Stimulated activated CD4-positive, alpha-beta T cell treated with anti-CD3 and anti-CD28 coated beads, Interleukin-12 subunit alpha, Interleukin-12 subunit beta, amount 100 ng/mL, for 48 hours (primary cell): ENCODE measurements at places on chromosomes 5 and 9.

- no peak for DNase-seq
Observed at GRCh38 chr5:123429993-123430392, 6.8 kb upstream of the CEP120 start.

DNA sequence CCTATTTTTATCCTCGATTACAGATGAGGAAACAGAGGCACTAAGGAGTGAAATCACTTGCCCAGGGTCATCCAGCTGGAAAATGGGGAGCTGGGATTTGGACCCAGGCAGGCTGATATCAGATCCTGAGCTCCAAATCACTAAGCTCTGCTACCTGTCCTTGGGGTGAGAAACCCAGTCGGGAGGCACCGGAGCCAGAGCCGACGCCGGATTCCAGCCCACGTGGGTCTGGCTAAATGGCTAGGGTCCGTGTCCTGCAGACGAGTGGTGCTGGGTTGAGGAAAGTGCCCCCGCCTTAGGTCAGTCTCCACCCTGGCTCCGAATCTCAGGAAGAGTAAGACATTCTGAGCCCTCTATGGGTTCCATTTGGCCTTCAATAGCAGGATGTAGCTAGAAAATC, 61.3 kb upstream of the GGTA1 start:
- DNase-seq = no peak

GRCh38 chr5:3694819-3695218, 99.2 kb downstream of the IRX1 start:
- DNase-seq = no peak

DNA sequence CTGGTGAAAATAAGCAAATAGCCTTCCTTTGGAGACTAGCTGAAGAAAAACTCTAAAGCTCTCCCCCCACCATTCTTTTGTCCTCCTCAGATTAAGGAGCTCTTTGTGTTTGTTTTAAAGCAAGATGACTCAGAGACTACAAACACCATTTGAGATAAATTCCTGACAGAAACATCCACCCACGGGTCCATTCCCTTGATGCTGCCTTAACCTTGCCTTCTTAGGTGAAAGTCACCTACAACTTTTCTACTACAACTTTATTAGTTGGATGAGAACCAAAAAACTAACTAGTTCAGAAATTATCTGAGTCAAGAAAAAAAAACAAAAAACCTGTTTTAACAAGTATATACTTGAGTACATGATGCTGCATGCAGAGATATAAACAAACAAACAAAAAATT, 831.1 kb downstream of the NR2F1-AS1 start:
- DNase-seq = no peak

- peak; percentile 16 for DNase-seq
Observed at GRCh38 chr9:127612939-127613582, 984 bp downstream of the STXBP1 start.

DNA sequence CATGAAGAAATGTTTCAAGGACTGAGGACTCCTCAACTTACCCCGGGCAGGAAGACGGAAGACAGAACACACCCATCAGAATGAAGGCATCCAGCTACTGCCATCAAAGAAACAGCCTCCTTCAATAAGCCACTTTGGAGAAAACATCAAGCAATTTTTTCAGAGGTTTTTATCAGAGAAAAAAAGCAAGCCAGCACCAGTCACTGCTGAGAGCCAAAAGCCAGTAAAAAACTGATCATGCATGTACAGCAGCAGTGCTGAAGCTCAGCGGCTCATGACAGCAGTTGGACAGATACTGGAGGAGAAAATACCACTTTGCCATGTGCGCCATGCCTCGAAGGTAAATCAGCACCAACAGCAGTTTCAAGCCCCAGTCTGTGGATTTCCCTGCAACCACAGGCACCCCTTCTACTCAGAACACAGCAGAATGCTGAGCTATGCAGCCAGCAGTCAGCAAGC, 10.1 kb upstream of the ZNF484 start:
- no peak for DNase-seq

DNA sequence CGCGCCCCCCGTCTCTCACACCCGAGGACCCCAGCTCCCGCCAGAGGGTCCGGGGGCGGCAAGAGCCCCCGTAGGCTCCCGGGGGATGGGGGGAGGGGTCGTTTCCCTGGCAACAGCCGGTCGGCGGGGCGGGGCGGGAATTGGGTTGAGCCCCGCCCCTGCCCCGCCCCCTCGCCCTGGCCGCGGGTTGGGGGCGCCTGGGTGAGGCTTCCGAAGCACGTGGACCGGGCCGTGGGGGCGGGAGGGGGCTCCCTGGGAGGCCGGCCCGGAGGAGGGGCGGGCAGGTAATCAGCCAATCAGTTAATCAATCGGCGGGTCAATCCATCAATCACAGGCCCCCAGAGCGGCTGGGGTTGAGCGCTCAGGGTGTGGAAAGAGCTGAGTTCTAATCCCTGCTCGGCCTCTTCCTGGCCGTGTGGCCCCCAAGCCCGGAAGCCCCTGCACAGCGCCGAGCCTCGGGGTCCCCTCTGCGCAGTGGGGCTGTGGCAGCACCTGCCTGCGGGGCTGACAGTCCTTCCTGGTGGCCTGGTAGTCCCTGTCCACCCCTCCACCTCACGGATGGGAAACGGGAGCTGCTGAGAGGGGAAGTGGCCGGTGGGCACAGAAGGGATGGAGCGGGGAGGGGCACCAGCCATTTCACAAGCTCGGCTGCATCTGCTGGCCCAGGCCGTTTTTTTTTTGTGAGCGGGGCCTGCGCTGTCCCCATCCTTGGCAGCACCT, 174.2 kb upstream of the IER5L start:
- DNase-seq = no peak

GRCh38 chr5:94769996-94770395, 151.5 kb downstream of the SLF1 start:
- no peak for DNase-seq

DNA sequence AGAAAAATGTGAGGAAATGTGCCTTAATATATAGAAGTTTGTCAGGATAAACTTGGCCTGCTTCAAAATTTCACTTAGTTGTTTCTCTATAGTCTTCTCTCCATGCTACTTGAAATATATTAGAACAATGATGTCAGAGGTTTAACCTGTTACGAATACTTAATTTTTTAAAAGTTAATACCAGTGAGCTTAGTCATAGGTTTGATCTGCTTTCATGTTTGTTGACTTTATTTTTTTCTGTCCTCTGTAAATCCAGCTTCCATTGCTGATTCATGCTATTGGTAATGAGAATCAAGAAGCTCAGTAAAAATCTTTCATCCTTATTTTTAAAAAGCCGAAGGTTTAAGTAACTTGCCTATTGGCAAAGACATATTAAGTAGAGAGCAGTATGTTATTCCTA, 27.9 kb downstream of the BDP1 start:
- no peak for DNase-seq

DNA sequence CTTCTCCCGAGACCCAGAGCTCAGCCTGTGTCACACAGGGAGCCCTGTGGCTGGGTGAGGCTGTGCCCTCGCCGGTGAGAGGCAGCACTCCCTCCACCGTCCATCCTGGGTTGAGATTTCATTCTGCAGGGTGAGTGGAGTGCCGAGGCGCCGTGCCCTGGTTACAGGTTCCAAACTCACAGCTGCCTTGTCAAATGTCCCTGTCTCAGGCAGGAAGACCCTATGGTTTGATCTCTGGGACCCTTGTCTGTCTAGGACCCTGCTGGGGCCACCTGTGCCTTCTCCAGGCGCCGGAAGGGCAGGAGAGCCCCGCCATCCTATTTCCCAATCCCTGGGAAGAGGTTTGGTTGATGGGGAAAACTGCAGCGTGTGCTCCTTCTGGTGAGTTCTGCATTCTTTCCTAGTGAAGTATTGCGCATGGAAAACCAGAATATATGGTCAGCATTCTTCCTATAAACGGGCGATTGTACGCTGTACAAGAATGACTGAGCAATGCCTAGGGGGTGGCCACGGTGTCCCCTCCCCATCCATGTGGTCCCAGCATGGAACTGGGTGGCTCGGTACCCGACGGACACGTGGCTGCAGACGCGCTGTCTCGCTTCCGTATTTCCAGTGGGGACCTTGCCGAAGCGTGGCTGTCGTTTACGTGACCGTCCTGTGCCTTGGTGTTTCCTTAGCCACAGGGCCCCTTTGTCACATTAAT, 95.9 kb upstream of the COL5A1 start:
- DNase-seq = no peak
